ENCODE measurements at places on chromosomes 2 and 18. TPM values are rescaled to one million over a fixed set of nuclear protein-coding genes. Genes with fewer than 3 reads are reported as not detected.
A peak's percentile ranks its signal among the peaks of the same experiment; 100 is the strongest.

Gene LAMA3
- not detected for total RNA-seq

Gene TLX2
- 0.16 TPM for total RNA-seq

Gene RAD51AP2
- not detected for total RNA-seq

Gene FAM237A
- total RNA-seq: not detected

Gene MBP
- 97.7 TPM for total RNA-seq

Gene DSG4
- total RNA-seq: not detected

Gene MAL
- total RNA-seq: 159 TPM

Gene SCG2
- total RNA-seq: not detected

Gene TUBA3E
- total RNA-seq: not detected

Gene LIMS2
- total RNA-seq: 2.9 TPM

Gene CNRIP1
- total RNA-seq: 0.17 TPM

Gene ASB18
- not detected for total RNA-seq

Gene RNF152
- total RNA-seq: 0.18 TPM

DNA sequence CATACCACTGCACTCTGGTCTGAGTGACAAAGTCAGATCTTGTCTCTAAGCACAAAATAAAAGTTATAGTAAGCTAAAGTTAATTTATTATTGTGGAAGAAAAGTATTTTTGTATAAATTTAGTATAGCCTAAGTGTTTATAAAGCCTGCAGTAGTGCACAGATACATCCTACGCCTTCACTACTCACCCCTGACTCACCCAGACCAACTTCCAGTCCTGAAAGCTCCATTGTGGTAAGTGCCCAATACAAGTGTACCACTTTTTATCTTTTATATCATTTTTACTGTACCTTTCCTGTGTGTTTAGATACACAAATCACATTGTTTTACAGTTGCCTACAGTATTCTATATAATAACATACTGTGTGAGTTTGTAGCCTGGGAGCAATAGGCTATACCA lies 57.5 kb downstream of the UBE2E3 start:
- DNase-seq: no peak

DNA sequence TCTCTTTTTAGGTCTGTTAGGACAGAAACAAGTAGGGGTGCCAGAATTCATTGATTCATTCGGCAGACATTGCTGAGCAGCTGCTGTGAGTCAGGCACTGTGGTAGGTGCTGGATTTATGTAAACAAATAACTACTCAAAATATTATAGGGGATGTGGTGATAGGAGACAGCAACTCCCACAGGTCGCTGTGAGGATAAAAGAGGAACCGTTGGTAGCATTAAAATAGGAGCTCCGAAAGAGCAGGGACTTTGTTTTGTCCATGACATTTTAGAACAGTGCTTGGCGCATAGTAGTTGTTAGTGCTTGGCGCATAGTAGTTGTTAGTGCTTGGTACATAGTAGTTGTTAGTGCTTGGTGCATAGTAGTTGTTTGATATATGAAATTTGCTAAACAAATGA lies 29.2 kb downstream of the ATP6V1C2 start:
- no peak for DNase-seq

DNA sequence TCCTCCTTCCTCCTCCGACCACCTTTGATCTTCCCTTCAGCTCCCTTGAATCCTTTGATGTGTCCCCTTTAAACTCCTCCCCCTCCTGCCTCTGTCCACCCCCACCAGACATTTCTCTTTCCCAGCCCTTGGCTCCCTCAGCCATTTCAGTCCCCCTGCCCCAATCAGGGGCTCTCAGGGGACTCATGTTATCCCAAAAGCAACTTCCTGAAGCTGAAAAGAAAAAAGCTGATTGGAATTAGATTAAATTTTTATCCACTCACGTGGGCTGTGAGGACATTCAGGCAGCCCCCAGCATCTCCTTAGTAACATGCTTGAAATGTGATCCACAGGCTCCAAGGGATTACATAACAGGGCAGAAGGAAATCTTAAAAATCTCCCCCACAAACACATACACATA lies 81.3 kb downstream of the NEURL3 start:
- no peak for DNase-seq

DNA sequence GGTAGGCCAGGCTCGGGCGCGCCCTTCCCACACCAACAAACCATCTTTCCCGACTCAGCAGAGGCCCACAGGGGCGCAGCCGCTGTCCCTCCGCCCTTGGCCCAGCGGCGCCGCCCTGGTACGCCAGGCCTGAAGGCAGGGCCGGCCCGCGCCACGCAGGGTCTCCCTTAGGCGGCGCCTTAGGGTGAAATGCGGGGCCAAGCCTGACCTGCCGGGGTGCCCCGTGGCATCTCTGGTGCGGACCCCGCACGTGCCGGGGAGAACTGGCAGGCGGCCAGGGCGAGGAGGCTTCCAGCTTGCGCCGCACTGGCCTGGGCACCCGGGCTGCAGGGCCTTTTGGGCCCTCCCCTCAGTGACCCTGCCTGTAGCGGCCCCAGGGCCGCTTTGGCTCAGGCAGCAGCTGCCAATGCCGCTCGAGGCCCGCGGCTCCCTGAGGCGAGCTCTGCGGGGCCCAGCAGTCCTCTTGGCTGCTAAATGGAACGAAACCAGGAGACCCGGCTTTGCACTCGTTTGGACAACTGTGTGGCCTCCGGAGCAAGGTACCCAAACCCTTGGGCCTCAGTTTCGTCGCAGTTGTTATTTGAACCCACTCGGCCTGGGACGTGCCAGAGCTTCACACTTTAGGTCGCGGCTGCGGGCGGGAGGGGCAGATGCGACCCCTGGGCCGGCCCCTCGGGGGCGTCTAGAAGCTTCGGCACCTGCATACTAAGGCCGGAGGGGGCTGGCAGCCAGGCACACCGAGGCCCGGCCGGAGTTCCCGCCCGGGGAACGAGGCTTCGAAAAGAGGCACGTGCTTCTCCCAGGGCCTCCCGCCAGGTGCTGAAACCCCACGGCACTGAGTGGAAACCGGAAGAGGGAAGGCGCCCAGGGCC lies 8.5 kb downstream of the OTX1 start:
- no peak for DNase-seq

- DNase-seq: no peak
Observed at GRCh38 chr2:59774821-59775433, 778.5 kb downstream of the BCL11A start.

GRCh38 chr2:28627722-28628480 lies 123.7 kb upstream of the PPP1CB start:
- no peak for DNase-seq

DNA sequence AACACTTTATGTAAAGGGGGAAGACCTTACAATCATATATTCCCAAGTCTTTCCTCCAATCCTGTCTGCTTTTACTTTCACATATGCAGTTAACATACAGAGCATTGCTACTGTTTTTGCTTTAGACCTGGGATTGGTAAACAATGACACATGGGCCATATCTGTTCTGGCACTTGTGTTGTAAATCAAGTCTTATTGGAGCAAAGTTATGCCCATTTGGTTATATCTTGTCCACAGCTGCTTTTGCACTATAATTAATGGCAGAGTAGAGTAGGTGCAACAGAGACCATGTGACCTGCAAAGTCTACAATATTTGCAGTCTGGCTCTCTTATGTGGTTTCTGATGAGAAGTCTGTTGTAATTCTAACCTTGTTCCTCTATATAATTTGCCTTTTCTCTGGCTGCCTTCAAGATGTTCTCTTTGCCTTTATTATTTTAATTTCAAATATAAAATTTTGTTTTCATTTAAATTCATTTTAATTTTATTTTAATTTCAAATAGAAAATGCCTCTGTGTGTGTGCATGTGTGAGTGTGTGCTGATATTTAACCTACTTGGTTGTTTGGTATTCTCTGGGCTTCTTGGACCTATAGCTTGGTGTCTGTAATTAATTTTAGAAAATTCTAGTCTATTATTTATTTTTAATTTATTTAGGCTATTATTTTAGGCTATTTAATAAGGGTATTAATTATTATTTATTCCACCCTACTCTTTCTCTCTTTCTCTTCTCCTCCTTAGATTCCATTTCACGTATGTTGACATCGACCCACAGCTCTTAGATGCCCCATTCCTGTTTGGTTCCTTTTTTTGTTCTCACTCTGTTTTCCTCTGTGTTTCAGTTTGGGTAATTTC lies 16.8 kb upstream of the LPIN1 start:
- DNase-seq: no peak

GRCh38 chr2:40220177-40220925 lies 231.5 kb downstream of the SLC8A1 start:
- DNase-seq: no peak

DNA sequence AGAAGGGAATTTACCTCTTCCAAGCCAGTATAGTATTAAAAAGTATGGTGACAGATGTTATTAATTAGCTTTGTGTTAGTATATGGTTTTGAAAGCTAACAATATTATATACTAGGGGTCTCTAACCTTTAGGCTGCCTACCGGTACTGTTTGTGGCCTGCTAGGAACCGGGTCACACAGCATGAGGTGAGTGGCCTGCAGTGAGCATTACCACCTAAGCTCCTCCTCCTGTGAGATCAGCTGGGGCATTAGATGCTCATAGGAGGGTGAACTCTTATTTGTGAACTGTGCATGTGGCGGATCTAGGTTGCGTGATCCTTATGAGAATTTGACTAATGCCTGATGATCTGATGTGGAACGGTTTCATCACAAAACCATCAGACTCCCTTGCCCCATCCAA lies 583.4 kb upstream of the CDH2 start:
- DNase-seq: no peak

- no peak for DNase-seq
Observed at GRCh38 chr2:110766291-110766690, 33.9 kb downstream of the ACOXL start.

DNA sequence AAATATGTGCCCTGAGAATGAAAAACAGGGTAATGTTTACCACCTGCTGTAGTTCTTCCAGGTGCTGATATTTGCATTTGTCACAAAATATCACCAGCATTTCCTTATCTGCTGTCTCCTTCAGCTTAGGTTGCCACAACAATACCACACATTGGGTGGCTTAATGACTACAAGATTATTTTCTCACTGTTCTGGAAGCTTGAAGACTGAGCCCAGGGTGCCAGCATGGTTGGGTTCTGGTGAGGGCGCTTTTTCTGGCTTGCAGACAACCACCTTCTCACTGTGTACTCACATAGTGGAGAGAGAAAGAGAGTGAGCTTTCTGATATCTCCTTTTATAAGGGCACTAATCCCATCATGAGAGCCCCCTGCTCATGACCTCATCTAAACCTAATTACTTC lies 407.5 kb upstream of the RGPD4 start:
- no peak for DNase-seq

GRCh38 chr18:58241877-58242276 lies 197.9 kb downstream of the NEDD4L start:
- DNase-seq: no peak

DNA sequence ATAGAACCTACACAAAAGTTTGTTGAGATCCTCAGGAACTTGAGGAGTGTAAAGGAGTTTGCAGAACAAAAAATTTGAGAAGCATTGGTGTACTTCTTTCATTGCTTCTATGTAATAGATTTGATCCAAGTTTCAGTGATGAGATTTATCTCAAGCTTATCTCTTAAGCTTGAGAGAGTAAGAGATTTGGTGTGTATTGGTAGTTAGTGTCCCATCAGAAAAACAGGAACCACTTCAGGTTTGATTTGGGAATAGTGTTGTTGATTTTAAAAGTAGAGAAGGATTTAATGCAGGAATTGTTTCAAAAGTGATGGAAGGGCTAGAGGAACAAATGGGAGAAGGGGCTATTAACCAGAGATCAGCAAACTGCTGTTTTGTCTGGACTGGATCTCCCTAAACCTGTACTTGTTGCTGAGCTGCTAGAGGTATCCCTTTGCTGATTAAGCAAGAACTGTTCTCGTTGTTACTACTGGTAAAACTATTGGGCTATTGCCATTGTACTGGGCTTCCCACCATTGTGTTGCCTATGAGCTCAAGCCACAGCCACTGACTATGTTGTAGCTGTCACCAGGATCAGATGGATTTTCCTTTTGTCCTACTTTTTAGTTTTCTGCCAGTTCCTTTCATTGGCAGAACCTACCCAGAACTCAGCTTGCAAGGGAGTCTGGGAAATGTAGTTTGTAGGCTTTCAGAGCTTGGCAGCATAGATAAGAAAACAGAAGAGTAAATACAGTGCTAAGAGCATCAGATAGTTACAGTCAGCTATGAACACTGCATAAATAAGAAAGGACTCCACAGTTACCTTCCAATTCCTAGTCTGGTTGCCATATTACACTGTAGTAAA lies 39.3 kb downstream of the RAB10 start:
- no peak for DNase-seq

DNA sequence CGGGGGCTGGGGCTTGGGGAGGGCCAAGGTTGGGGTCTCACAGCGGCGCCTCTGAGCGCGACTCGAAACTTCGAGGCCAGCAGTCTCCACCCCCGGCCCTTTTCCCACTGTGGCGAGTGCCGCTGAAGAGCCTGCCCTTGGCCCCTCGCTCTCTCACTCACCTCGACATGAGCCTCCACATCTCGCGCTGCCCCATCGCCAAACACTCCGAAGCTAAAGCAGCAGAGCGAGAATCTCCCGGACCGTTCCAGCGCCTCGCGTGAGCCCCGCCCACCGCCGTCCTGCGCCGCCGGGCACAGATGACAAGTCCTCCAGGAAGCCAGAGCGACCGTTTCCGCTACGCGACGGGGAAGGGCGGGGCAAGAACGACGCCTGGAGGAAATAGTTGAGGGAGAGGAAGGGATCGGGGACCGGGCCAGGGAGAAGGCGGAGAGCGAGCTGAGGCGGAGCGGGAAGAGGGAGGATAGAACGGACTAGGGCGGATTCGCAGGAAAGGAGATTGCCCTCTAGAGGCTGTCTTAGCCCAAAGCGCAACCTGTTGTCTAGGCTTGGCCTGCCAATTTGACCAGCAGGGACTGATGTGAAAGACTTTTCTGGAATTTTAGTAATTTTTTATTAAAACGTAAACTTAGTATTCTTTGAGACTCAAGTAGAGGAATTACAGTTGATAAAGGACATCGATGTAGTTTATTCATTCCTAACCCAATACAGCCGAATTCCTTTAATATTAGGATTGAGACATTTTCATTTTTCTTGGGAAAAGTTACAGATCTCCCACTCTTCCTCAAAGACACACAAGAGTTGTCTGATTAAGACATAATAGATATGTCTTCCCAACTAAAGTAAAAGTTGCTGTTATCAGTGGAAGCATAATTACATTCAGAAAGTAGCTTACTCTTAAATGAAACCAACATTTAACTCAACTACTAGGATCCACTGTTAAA lies at the start of gene HIBCH:
Gene HIBCH, minus strand, starts transcription at position 272 of the 944 bp plus-strand sequence. Its CDS starts 76 bp downstream, at position 196.
- DNase-seq: peak; percentile 84

- no peak for DNase-seq
Observed at GRCh38 chr18:63095768-63096167, 223.8 kb downstream of the BCL2 start.

GRCh38 chr2:23397478-23397877 lies 12.5 kb downstream of the KLHL29 start:
- DNase-seq: no peak

DNA sequence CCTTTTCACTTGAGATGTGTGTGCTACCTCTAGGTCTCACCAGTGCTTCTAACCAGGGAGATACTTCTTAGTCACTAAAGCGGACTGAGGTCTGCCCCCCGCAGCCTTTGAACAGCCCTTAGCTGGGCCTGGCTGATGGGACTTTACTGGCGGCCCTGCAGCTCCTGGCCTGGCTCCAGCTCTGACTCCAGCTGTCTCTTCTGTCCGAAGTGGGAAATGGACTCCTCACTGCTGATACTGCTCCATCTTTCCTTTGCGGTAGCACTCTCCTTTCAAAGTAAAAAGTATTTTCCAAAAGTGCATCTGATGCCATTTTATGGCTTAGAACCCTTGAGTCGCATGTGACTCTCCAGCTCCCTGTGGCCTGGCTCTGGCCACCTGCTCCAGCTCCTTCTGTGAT lies 64.5 kb downstream of the ATP9B start:
- no peak for DNase-seq

GRCh38 chr18:78629426-78629825 lies 350.2 kb upstream of the SALL3 start:
- no peak for DNase-seq

- DNase-seq: no peak
Observed at GRCh38 chr2:135349941-135350340, 181.1 kb downstream of the ZRANB3 start.
